CD4-positive, alpha-beta T cell treated with Interleukin-4 for 1 hour (primary cell): ENCODE measurements at places on chromosomes 16 and 17.

DNA sequence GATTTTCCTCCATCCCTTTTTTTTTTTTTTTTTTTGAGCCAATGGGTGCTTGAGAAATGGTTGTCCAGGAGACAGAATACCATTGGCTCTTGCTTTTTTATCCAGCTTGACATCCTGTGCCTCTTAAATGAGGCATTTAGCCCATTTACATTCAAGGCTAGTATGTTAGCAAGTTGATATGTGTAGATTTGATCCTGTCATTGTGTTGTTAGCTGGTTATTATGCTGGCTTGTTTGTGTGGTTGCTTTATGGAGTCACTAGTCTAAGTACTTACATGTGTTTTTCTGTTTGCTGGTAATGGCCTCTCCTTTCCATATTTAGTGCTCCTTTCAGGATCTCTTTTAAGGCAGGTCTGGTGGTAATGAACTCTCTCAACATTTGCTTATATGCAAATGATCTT, 14.1 kb upstream of the SLFN11 start:
- no peak for DNase-seq

GRCh38 chr17:68634345-68634876, 33.2 kb upstream of the FAM20A start:
- DNase-seq = no peak

DNA sequence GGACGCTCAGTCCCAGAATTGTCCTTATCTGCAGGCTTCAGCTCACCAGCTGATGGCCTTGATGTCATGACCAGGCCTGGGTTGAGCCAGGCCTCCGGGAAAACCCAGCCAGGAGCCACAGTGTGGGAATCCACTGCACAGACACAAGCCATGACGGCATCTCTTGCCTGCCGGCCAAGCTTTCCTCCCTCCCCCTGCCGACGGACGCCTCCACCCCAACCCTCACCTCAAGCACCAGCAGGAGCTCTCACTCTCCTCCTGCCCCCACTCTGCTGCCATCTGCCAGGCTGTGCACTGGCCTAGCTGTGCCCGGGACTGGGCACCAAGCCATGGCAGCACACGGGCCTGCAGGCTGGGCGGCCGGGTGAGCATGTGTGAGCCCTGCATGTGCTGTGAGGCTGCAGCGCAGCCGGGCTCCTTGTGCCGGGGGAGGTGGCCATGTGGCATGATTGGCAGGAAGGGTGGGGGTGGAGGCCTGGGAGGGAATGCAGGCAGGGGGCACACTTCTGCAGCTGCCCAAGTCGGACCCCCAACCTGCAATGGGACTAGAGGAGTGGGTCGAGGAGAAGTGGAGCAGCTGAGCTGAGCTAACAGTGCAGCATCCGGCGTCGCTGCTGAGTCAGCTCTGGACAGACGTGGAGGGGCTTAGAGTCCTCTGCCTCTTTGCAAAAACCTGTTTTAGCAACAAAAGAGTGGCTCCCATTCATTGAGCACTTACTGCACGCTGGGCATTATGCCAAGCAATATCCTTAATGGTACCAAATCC, 268.5 kb downstream of the CBLN1 start:
- no peak for DNase-seq

GRCh38 chr17:79558091-79558900, 52.6 kb downstream of the RBFOX3 start:
- DNase-seq = no peak

DNA sequence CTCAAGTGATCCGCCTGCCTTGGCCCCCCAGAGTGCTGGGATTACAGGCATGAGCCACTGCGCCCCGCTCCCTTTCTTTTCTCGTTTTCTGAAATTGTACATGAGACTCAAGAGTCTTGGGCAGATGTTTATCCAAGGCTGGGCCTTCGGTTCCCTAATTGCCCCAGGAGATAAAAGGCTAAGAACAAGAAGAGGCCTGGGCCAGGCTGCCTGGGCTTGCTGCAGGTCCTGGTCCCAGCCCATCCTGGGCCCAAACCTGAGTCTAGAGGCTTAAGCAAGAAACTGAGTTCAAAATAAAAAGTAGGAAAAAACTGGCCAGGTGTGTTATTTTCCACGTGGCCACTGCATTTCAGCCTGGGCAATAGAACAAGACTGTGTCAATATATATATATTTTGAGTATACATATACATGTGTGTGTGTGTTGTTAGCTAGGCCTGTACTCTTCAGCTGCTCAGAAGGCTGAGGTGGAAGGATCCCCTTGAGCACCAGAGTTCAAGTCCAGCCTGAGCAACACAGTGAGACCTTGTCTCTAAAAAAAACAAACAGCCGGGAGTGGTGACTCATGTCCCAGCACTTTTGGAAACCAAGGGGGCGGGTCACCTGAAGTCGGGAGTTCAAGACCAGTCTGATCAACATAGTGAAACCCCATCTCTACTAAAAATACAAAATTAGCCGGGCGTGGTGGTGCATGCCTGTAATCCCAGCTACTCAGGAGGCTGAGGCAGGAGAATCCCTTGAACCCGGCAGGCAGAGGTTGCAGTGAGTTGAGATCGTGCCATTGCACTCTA, 6.8 kb upstream of the CLUH start:
- DNase-seq = no peak

- no peak for DNase-seq
Measured at GRCh38 chr17:83154311-83155127, 75.1 kb downstream of the METRNL start.

DNA sequence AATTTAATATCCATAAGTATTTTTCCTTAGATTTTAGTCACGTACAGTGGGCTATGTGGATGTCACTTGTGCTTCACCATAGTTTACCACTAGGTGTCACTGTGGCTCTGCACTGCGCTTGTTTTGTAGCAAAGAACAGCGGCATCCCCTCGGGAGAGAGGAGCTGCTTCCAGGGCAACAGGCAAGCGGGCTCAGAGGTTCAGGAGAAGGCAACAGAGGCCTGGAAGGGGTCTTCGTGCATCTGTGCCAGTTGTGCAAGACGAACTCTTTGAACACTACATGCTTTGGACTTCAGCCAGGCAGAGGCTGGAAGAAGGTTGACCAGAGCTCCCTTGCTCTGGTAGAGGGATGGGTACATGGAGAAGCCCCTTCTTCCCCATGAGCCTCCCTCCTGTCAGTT, 20.6 kb downstream of the CYB561 start:
- DNase-seq = peak; percentile 80

- no peak for DNase-seq
Measured at GRCh38 chr16:48451323-48451722, 66.1 kb upstream of the SIAH1 start.

DNA sequence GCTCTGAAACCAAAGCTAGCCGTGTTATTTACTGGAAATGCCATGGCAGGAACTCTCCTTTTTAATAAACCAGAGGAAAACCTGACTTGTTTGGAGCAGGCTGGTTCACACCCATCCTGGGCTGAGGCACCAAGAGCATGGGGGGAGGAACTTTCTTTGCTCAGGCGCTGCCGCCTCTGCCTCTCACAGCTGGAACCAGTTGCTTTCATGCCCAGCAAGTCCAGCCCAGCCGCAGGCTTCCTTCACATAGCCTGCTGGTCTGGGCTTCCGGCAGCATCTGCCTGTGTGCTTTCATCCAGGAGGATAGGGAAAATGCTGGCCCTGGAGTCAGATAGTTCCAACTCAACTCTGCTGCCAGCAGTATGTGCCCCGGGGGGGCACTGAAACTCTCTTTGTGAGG, 88.1 kb upstream of the ASIC2 start:
- DNase-seq = no peak

DNA sequence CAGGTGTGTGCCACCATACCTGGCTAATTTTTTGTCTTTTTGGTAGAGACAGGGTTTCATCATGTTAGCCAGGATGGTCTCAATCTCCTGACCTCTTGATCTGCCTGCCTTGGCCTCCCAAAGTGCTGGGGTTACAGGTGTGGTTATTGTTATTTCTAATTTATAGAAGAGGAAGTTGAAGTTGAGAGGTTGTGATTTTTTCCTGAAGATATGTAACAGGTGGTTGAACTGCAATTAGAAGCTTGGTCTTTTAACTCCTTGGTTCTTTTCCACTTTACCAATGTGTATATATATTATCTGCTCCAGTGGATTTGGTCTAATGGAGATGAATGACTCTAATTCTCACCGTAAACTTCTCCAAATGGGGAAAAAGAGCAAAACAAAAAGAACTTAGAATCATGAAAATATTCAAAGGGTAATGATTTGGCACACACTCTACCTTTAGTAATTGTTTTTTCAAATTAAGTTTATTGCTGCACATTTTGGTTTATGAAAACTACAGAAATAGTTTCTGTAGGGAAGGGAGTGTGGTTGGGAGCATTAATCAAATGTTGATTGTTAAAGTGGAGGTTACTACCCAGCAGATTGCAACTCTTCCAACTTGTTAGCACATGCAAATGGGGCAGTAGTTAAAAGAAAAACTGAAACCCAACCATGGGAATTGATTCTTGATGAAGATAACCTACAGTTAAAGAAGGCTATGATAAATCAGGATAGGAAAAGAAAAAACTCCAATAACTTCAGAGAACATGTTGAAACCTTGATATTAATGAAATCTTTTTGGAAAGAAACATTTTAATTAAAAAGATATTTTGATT, 1.8 kb upstream of the KRT10 start:
- no peak for DNase-seq

DNA sequence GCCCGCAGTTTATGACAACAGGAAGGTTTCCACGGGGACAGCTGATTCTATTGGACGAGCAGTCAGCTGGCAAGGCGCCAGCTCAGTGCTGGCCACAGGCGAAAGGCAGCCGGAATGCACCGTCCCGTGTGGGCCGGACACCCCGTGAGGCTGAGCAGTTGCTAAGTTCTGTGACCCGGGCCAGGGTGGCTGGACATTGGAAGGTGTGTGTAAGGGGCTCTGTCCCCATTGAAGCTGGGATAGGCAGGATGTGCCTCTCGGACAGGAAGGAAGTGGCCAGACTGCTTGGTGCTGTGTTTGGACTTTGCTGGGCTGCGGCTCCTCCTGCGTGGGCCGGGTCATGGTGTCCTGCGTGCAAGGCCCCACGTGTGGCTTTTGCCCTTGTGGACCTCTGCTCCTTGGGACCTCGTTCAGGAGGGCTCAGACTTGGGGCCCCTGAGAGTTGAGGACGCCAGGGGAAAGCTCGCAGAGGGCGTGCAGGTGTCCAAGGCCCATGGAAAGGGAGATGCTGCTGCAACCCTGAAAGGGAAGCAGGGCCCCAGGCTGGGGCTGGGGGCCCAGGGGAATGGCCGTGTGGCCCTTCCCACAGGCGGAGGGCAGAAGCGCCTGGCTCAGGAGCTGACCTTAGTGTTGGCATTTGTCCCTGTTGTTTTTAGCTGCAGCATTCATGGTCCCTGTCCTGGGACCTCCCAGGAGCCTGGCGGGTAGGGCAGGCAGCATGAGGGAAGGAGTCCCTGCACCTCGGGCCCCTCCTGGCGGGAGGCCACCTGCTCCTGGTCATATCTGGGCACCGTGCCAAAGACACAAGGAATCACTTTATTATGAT, 10.0 kb downstream of the BAIAP2 start:
- DNase-seq = no peak

DNA sequence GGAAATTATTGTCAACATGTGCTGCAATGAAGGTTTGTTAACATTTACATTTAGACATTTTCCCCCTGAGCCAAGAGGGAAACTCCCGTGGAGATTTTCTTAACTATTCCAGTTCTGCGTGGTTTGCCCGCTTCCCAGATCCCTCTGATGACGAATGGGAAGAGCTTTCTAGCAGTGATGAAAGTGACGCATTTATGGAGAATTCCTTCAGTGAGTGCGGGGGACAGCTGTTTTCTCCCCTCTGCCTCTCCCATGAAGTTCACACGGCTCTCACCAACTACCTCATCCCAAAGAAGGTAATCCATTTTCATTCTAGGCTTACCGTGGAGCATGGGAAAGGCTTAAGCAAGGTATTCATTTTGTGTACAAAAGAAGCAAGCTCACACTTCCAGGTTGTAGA, 18.2 kb downstream of the HEATR3 start:
- no peak for DNase-seq

- DNase-seq = no peak
Measured at GRCh38 chr16:75627851-75628250, 4.8 kb upstream of the ADAT1 start.

DNA sequence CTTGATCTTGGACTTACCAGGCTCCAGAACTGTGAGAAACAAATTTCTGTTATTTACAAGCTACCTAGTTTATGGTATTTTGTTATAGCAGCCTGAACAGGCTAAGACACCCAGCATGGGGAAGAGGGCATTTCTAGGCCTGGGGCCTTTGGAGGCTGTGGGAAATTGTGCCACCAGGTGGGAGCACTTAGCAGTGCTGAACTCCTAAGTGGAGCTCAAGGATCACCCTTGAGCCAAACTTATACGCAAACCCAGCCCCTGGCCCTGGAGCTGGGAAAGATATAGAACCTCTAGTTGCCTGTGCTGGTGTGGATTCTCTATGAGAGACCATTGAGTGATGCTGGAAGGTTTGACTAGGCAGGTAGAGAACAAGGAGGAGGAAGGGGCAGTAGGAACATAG, 36.1 kb downstream of the MIS12 start:
- no peak for DNase-seq

- no peak for DNase-seq
Measured at GRCh38 chr17:80633207-80633606, 88.6 kb downstream of the RPTOR start.

DNA sequence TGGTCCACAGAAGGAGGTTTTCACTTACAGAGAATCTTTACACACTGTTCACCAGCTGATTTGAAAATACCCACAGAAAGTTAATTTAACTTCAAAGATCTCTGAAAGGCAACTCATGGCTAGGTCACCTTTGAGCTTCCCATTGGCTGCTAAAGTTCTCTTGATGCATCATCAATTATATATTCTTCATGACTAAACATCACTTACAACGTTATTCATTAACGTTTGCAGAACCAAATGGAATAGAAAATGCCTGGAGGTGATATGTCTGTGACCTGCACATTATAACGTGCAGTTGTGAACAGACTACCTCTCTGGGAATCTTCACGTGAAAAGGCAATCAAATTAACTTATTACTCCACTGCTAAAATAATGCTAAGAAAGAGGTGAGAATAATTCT, 238.5 kb downstream of the ZFHX3 start:
- DNase-seq = no peak

DNA sequence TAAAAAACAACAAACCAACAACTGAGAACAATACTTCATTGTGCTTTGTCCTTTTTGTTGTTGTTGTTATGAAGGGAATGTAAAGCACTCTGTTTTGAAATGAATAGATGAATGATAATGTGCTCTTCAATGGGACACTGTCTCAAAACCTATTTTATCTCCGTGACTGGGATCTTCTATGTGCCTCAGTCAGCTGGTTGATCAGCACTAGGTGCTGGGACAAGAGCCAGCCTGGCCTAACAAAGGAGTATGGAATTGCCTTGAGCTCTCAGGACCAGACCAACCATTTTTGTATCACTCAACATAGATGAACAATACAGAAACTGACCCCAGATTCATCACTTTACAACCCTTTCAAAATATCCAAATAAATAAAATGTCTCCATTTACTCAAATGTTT, 440.2 kb downstream of the KCNJ2 start:
- no peak for DNase-seq
